ENCODE measurements at places on chromosomes 5 and 9.
A peak's percentile ranks its signal among the peaks of the same experiment; 100 is the strongest.

GRCh38 chr5:93586736-93587596 is 3.9 kb downstream of the NR2F1 start:
- DNase-seq, result no peak

DNA sequence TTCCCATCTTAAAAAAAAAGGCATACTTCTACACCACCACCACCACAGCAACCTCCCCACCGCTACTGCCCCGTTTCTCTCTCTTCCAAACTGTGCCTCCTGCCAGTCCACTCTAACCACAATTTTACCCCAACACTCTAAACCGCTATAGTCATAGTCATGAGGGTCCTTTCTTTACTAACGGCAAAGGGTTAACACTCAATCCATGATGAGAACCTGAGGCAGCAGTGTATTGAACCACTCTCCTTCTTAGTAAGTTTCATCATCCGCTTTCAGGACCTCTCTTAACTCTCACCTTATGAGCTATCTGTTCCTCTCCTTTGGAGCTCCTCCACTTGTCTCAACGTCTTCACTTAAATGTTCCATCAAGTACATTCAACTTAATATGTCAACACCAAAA is 34.0 kb downstream of the IDNK start:
- no peak for DNase-seq

GRCh38 chr9:100351508-100351907 is 1.2 kb downstream of the TEX10 start:
- DNase-seq, result no peak

DNA sequence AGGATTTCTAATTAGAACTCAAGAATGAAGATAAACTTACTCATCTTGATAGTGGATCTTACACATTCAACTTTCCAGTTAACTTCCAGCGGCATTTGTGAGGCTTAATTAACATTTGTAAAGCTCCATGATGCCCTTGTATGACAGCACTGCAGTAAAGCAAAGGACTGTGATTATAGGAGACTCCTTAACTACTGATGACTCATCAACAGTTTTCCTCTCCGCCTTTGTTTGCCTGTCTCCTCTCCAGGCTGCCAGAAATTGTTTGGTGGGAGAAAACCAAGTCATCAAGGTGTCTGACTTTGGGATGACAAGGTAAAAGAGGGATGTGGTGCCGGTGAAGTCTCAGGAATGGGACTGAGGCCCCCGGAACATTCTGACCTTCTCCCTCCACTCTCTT is 20.4 kb upstream of the CYFIP2 start:
- DNase-seq, result no peak

- peak; percentile 51 for DNase-seq
Observed at GRCh38 chr5:179265514-179266290, 79.6 kb downstream of the ADAMTS2 start.

DNA sequence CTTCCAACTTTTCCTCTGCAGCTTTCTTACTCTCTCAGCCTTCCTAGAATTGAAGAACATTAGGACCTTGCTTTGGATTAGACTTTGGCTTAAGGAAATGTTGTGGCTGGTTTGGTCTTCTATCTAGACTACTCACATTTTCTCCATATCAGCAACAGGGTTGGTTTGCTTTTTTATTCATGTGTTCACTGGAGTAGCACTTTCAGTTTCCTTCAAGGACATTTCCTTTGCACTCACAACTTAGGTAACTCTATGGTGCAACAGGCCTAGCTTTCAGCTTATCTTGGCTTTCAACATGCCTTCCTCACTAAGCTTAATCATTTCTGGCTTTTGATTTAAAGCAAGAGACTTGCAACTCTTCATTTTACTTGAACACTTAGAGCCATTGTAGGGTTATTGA is 153.1 kb downstream of the CCDC192 start:
- no peak for DNase-seq

- DNase-seq, result no peak
Observed at GRCh38 chr5:66841264-66841663, 245.1 kb downstream of the MAST4 start.

- DNase-seq, result no peak
Observed at GRCh38 chr9:79352322-79352721, 219.4 kb upstream of the TLE4 start.

- no peak for DNase-seq
Observed at GRCh38 chr5:76622973-76623596, at the start of gene F2RL2. F2RL2 (minus strand) TSS chr5:76623403; CDS start chr5:76623230, 173 bp downstream.

- no peak for DNase-seq
Observed at GRCh38 chr9:115999498-115999897, 154.1 kb upstream of the PAPPA start.

GRCh38 chr9:128192601-128193371 is 1.4 kb upstream of the CIZ1 start:
- DNase-seq, result peak; percentile 76

DNA sequence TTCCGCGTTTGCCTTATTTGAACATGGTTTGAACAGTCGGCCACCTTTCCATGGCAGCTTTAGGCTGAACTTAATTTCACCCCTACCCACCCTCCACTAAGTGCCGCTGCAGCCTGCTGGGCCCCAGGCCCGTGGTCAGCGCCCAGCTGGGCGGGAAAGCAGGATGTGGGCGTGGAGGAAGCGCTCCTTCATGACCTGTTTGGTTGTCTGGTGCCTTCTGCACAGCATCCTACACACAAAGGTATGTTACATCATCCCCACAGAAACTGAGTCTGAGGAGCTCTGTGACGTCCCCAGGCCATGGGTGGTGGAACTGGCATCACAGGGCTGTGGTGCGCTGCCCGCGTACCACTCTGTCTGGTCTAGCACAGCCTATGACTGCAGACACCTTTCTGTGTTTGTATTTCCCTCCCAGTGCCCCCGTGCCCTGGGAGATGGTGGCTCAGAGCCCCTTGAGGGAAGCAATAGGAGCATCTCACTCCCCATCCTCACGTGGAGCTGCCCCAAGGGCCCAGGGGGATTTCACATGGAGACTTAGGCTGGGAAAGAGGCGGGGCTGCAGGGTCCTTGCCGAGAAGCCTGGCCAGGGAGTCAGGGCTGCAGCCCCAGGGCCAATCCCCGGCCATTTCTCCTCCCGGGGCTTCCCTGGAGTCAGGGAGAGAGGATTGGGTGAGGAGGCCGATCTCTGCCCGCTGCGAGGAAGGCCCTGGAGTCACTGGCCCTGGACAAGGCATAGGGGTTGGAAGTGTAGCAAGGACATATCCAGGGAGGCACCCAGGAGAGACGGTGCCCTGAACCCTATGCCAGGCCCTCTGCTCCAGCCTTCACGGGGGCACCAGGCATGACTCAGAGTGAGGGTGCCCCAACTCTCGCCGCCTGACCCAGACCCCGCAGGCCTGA is 37.5 kb upstream of the SUSD3 start:
- DNase-seq, result no peak

- DNase-seq, result no peak
Observed at GRCh38 chr9:32823101-32823500, 39.8 kb downstream of the TMEM215 start.

GRCh38 chr5:142748568-142749249 is 21.5 kb upstream of the ARHGAP26 start:
- DNase-seq, result no peak

- no peak for DNase-seq
Observed at GRCh38 chr5:119355685-119356611, at the start of gene TNFAIP8. TNFAIP8 (plus strand) TSS chr5:119356019; CDS start chr5:119356091, 72 bp downstream.

DNA sequence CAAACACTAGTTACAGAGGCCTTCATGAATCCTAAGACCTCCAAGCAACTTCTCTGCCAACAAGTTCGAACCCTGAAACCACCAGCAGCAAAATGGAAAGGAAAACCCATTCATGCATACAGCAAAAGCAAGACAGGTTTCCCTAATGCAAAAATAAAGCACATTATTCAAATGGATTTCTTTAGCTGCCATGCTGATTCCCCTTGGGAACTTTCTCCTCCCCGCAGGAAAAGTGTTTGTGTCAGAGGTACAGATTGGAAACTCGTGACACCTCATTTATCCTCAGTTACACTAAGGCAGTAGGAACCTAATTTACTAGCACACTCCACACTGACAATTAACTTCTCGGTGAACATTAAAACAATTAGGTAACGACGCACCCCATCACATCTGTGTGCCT is 63.4 kb downstream of the TLE1 start:
- DNase-seq, result peak; percentile 40

DNA sequence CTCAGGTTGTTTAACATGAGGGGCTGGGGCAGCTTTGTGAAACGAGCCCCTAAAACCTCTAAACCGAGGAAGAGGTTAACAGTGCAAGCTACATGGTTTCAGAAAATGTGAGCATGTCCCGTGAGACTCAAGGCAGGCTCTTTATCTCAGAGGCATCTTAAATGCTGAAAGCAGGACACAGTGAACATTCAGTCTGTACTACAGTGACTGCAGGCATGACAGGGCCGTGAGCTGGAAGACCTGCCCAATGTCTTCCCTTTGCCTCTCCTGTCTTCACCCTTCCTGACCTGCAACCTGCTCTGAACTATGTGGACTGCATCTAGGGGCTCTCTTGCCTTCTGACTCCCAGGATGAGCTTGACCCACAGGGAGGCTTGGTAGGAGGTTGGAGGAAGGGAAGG is 58.3 kb downstream of the PRLR start:
- DNase-seq, result no peak

DNA sequence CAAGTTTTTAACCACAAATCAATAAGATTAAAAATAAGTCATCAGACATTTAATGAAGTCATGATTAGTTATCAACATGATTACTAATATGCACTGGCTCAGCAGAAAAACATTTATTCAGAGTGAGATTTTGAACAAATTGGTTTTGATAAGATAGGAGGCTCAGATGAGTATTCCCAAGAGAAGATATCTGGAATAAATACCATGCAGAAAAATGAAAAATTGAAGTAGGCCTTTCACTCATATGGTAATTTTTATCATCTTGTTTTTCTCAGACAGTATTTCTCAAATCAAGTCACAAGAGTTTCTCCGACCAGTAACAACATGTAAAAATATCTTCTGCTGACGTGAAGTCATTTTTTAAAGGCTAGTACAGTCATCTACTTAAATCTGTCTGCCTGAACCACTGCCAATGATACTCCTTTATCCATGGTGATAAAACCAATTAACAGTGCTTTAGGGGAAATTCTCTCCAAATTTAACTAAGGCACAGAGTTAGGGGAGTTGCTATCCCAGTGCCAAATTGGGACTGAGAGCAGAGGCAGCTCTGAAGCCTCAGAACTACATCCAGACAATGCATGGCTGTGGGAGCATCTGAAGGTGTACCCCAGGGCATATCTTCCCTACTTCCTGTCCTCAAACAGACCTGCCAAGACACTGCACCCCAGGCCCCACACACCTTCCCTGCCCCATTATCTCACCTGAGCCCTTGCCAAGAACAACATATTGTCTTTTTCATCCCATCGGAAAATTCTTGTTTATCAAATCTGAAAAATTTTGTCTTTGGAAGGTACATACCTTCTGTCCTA is 105.5 kb upstream of the TSLP start:
- no peak for DNase-seq

DNA sequence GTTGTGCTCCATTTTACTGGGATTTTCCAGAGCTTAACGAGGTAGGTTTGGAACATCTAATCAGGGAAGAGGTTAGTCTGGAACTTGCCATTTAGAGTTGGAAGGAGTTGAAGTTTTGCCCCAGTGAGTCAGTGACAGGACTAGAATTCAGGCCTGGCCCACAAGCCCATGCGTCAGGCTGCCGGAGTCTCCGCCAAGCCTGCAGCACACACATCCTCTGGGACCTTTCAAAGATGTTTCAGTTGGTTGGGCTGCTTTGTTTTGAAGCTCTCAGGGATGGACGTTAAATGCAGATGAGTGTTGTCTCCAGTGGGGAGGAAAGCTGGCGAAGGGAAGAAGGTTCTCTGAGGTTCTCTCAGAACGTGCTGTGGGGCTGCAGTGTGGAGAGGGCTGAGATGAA is 147.0 kb downstream of the PSAT1 start:
- no peak for DNase-seq

DNA sequence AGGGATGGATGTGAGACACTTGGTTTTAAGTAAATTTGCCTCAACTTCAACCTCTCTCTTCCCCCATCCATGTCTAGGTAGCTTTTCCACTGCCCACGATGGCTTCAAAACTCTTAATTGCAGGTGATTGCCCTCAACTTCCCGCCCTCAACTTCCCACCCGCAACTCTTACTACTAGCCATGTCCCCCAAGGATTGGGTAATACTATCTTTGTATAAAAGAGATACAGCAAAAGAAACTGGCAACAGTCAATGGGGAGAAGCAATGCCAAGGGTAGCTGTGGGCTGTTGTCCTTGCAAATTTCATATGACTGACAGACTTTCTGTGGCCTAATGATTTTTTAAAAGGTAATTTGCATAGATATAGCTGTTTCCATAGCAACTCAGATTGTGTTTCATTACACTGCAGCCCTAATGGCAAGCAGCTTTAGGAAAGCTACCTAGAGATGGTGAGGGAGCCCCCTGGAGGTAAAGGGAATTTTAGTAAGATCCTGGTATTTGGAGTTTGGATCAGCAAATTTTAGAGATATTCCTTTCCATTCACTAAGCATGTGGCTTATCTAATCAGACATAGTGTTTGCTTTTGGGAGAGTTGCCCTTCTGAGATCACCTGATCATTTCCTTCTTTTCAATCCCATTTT is 421.5 kb upstream of the DAP start:
- DNase-seq, result peak; percentile 54

DNA sequence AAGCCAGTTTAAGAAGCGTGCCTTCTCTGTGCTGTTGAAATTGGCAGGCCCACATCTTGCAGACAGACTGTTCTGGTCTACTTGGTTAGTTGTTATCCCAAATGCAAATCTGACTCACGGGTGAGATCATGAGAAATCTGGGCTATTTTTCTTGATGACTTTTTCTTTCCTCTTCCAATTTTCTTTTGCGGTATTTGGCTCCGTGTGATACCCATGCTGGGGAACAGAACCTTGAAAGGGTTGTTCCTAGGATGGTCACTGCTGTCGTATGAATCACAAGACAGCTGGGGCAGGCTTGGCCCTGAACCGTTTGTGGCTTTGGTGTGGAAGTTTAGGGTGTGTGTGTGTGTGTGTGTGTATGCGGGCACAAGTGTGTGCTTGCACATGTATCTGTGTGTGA is 24.6 kb downstream of the PDZD2 start:
- DNase-seq, result no peak

DNA sequence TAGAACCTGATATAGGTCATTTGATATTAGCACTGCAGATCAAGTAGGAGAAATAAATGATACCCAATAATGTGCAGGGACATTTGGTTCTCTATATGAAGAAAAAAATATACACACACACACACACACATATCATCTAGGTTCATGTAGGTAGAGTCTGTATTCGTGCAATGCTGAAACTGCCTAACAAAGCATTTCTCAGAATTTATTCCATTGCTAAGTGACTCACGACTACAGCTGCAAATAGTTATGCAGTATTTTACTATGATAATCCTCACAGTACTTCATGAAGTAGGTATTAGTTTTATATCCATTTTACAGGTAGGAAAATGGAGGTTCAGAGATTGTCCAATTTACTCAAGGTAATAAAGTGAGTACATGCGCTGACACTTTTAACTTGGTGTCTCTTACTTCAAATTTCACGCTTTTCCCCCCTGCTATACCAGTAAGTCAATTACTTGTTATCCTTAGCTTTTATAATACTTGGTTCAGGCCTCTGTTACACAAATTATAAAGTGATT is 2.4 kb downstream of the GIN1 start:
- DNase-seq, result no peak

- DNase-seq, result no peak
Observed at GRCh38 chr5:39755986-39756385, 331.2 kb upstream of the DAB2 start.
